ENCODE measurements at places on chromosomes 12 and 14. TPM values are rescaled to one million over a fixed set of nuclear protein-coding genes. Genes with fewer than 3 reads are reported as not detected.

C14orf39 gene
- not detected for polyA plus RNA-seq

GRCh38 chr14:54535126-54535525 is 25.4 kb downstream of the CGRRF1 start:
- DNase-seq: no peak

DNA sequence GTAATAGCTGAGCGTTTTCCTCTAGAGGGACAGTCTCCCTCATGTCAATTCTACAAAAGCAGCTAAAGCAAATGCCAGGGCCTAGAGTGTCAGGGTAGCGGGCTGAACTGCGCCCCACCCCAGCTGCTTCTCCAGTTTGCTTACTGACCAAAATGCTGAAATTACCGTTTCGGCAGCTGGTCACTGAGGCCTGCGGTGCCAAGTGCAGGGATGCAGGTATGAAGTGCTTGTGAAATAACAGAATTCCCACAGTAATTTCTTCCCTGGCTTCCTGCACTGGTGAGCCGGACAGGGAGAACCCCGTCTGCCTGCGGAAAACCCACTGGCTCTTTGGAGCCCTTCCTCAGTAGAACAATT is 19.1 kb downstream of the PSMC1 start:
- DNase-seq: no peak

DNA sequence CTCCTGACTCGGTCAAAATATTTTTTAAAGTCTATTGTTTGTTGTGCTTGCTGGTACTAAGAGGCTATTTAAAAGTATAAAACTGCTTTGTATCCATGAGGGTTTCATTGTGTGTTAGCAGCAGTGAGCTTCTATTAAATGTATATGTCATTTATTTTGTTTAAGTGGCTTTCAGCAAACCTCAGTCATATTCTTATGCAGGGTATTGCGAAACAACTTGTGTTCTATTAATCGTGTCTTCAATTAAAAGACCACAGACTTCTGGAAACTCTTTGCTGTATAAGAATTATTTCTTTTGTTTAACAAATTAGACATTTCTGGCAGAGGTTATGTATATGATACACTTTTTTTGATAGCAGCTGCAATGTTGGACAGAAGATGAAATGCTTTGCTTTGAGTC is 6.5 kb downstream of the IAPP start:
- DNase-seq: no peak

A2ML1 gene
- 0.13 TPM for polyA plus RNA-seq

OAS1 gene
- 6.5 TPM for polyA plus RNA-seq

CLEC1B gene
- not detected for polyA plus RNA-seq

PDZRN4 gene
- polyA plus RNA-seq: not detected

- DNase-seq: peak; percentile 62
Measured at GRCh38 chr12:7806863-7807487, 17.8 kb downstream of the NANOG start.

- no peak for DNase-seq
Measured at GRCh38 chr14:101073598-101073965, 170.1 kb upstream of the RTL1 start.

GRCh38 chr14:95953111-95953724 is 76.6 kb downstream of the TUNAR start:
- no peak for DNase-seq

DNA sequence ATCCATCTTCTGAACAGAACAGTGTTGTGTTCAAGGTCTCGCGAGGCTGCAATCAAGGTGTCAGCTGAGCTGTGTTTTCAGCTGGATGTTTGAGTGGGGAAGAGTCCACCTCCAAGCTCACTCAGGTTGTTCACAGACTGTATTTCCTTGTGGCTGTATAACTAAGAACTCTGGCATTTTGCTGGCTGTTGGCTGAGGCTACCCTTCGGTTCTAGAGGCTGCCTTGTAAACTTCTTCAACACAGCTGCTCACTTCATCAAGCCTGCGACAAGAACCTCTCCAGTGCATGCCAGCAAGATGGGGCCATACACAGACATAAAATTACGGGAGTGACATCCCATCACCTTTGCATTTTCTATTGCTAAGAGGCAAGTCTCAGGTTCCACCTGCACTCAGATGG is 12.7 kb downstream of the FOS start:
- DNase-seq: no peak

MFAP5 gene
- 31.8 TPM for polyA plus RNA-seq

- no peak for DNase-seq
Measured at GRCh38 chr12:128549601-128550218, 274.0 kb downstream of the SLC15A4 start.

DNA sequence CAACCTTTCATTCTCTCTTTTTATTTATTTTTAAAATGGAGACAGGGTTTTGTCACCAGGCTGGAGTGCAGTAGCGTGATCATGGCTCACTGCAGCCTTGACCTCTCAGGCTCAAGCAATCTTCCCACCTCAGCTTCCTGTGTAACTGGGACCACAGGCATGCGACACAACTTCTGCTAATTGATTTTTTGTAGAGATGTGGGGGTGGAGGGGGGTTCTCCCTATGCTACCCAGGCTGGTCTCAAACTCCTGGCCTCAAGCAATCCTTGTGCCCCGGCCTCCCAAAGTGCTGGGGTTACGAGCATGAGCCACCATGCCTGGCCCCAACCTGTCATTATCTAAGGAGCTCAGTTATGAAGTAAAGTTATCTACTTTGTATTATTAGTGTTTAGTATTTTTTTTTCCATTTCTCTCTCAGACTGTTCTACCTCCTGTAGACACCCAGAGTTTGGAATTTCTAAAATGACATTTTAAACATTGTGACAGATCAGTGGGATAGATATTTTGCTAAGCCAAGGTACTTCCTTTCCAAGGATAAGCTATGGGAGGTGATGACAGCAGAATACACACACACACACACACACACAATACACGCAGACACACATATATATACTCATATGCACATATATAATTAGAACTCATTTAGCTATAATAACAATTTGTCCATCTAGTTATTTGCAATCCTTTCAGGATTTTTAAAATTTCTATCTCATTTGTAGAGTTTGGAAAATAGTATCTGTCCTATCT is 2.1 kb upstream of the USP44 start:
- DNase-seq: no peak

Data from heart right ventricle (tissue), 16 donors.